ENCODE measurements at places on chromosomes 6 and 20. TPM values are rescaled to one million over a fixed set of nuclear protein-coding genes. Genes with fewer than 3 reads are reported as not detected.

PDE10A gene
- 10.4 TPM for total RNA-seq

TRDN gene
- not detected for total RNA-seq

C6orf15 gene
- total RNA-seq, result not detected

FABP7 gene
- not detected for total RNA-seq

TNF gene
- under 0.01 TPM for total RNA-seq

LRRC73 gene
- 0.32 TPM for total RNA-seq

C6orf163 gene
- total RNA-seq, result 0.32 TPM

LGSN gene
- not detected for total RNA-seq

SIRPB1 gene
- total RNA-seq, result 0.32 TPM

MLIP gene
- total RNA-seq, result 12.0 TPM

TREML1 gene
- not detected for total RNA-seq

ECT2L gene
- not detected for total RNA-seq

CCND3 gene
- 55.0 TPM for total RNA-seq

ZFP57 gene
- total RNA-seq, result not detected

RAMACL gene
- 2.4 TPM for total RNA-seq

METTL24 gene
- total RNA-seq, result not detected

CCN2 gene
- 425 TPM for total RNA-seq

BTNL2 gene
- total RNA-seq, result not detected

HMGCLL1 gene
- total RNA-seq, result not detected

TMEM74B gene
- total RNA-seq, result 0.32 TPM

FAM83D gene
- total RNA-seq, result 43.8 TPM

ABHD16B gene
- not detected for total RNA-seq

CTAGE9 gene
- not detected for total RNA-seq

C20orf204 gene
- total RNA-seq, result 3.0 TPM

HEY2 gene
- total RNA-seq, result 15.3 TPM

NUS1 gene
- total RNA-seq, result 21.8 TPM

FAM184A gene
- under 0.01 TPM for total RNA-seq
